ENCODE measurements at places on chromosomes 5 and 9. TPM values are rescaled to one million over a fixed set of nuclear protein-coding genes. Genes with fewer than 3 reads are reported as not detected.

DNA sequence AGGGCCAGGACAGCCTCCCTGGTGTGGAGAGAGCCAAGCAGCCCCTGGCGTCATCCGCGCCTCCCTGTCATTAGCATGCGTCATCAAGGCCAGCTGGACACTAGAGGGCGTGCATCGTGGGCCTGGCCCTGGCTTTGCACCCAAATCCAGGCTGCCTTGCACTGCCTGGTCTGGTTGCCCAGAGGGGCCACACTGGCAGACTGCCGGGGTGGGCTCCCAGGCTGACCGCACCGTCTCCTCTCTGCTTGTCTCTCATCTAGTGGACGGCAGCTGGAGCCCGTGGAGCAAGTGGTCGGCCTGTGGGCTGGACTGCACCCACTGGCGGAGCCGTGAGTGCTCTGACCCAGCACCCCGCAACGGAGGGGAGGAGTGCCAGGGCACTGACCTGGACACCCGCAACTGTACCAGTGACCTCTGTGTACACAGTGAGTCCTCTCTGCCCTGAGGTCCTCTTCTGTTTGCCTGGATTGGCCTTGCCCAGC is 29.0 kb downstream of the HK3 start:
- DNase-seq: no peak

DNA sequence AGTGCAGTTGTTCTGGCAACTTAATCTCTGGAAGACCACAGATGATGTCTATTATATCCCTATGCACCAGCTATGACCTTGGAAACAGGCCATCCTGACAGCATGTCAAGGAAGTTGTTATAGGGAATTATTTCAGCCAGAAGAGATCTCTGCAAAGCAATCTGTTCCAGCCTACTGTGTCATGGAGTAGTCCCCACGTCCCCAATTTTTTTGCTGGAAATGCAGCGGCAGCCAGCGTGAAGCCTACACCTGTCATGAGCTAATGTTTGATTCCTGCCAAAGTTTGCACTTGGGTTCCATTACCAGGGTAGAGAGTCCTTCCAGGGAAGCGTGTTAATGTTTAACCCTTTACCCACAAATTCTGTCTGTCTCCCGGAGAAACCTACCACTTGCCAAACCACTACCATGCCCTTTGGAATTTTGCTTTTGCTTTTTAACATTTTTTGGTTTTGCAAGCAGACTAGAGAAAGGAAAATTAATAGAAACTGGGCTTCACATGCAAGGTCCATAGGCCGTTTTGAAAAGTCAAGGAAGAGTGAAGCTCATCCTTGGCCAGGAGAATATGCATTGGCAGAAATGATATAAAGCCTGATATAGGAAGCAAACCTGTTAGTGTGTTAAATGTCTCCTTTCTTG is 174.9 kb upstream of the SPRY4 start:
- no peak for DNase-seq

- DNase-seq: no peak
These were observed 192.9 kb downstream of the PIK3R1 start for GRCh38 chr5:68408345-68408871.

DNA sequence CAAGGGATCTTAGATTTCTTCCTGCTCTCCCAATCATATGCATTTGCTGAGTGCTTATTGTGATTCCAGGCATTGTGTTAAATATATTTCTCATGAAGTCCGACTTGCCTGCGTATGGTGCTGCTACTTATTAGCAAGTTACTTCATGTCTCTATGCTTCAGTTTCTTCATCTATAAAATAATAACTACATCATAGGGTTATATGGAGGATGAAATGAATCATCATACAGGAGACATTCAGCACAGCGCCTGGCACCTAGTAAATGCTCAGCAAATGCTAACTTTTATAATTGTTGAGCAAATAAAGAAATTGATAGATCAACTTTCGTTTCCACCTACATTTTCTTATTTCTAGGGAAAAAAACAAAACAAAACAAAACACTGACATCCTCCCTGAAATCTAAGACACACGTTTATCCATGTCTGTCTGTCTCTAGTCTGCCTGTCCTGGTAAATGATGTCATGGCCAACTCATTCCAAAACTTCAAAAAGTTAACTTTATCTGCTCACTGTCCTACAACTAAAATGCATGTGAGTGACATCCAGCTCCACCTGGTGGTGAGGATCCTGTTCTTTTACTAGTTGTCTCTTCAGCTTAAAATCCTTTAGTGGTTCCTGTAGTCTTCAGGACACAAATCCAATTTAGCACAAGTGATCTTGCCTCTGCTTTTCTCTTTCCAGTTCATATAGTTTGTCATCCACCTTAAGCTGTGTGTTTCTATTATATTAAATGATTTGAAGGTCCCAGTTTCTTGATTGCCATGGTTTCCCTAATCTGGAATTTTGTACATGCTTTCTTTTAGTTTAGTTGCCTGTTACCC is 27.7 kb downstream of the PPP3R2 start:
- peak; percentile 38 for DNase-seq

- no peak for DNase-seq
These were observed 87.3 kb upstream of the PRLR start for GRCh38 chr5:35317586-35317985.

DNA sequence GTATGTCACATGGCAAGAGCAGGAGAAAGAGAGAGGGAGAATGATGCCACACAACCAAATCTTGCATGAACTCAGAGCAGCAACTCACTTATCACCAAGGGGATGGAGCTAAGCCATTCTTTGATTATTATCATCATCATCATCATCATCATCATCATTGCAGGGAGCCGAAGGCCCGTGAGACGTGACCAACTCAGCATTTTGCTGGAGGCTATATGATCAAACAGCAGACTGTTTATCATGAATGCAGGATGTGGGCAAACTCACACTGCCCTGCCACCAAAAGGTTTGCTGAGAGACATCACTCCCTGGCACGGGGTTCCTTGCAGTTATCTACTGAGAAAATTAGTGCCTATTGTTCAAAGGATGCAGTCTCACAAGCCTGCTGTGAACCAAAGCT is 8.6 kb upstream of the ZNF169 start:
- DNase-seq: peak; percentile 42

GRCh38 chr9:7185612-7186011 is 427.8 kb downstream of the KDM4C start:
- DNase-seq: no peak

DNA sequence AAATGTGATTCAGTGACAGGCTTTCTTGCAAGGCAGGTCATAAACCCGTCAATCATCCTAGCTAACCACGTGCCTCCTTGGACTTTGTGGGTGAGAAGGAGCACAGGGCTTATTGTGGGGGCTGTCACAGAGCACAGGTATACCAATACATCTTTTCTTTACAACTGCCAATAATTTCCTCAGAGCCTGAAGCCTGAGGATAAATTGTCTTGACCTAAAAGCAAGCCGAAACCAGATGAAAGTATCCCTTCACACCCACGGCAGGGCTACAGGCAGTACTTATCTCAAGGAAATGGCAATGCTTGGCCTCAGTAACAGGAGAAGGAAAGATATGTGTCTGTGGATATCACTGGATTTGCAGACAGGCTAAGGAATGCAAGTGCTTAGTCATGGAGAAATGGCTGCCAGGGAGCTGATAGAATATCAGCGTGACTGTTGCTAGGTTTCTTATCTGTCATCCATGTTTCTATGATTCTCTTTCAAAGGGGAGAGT is 90.3 kb upstream of the ZNF366 start:
- DNase-seq: no peak

GRCh38 chr9:92514635-92515034 is 21.2 kb downstream of the ECM2 start:
- DNase-seq: no peak

DNA sequence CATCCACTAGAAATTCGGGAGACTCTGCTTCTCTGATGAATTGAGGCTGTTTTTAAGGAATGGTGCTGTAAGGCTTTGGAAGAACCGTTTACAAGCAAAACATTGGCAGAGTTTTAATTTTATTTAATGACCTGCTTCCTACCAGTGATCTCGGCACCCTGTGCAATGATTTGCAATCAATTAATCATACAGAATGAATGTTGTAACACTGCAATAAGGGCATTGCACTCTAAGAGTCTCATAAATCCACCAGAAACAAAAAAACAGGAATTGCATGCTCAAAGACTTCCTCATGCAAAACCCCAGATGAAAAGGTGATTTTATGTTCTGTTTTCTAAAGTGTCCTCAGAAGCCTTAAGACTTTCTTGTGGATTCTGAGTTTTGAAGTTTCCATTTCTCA is 295.7 kb downstream of the ARHGEF28 start:
- DNase-seq: no peak

GRCh38 chr9:79980432-79980831 is 408.7 kb downstream of the TLE4 start:
- DNase-seq: no peak

DNA sequence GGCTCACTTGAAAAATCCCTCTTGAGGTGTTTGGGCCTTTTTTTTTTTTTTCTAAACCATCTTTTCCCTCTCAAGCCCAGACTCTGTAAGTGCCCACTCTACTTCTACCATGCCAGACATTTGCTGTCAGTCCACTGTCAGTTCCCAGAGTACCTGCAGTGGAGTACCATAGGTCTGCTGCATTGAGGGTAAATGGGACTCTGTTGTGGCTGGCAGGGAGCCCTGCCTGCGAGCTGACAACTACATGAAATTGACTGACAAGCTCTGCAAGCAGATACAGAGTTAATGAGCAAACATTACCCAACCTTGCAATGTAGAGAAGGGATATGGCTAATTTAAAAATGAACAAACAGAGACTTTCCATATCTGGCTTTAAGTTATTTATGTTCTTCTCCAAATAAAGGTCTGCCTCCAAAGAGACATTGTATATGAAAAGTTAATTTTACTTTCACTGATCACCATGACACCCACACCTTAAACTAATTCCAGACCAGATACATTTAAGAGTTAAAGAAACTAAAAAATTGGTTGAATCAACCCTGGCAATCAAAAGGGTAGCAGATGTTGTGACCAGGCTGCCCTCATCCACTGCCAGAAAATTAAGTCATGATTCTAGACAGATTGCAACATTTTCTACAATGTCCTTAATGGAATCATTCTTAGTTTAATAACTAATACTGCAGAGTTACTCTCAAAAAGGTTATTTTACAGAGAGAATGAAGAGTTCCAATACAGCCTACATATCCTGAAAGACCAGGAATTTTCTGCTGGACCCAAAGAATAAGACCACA is 100.4 kb upstream of the PAM start:
- DNase-seq: no peak

DNA sequence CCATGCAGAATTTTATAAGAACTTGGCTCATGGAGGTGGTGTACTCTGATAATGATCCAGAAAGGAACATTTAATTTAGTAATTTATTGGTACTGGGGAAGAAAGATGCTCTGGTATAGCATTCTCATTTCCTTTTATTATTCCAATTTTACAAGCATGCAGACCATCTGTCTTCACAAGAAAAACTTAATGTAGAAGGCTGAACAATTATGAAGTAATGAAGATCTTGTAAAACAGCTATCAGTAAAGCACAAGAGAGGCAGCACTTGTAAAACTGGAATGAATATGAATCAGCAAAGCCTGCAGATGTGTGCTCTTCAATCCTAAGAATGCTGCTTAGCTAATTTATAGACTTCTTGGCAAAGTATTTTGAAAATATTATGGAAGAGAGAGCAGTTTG is 300.0 kb downstream of the YTHDC2 start:
- DNase-seq: no peak

PCDHB9 gene
- total RNA-seq: not detected

PCDHB2 gene
- total RNA-seq: not detected

CXCL14 gene
- not detected for total RNA-seq

SHISAL2B gene
- not detected for total RNA-seq
